ENCODE measurements at places on chromosomes 7 and 10.

GRCh38 chr10:101028446-101029337, 2.2 kb downstream of the PDZD7 start:
- DNase-seq = no peak

DNA sequence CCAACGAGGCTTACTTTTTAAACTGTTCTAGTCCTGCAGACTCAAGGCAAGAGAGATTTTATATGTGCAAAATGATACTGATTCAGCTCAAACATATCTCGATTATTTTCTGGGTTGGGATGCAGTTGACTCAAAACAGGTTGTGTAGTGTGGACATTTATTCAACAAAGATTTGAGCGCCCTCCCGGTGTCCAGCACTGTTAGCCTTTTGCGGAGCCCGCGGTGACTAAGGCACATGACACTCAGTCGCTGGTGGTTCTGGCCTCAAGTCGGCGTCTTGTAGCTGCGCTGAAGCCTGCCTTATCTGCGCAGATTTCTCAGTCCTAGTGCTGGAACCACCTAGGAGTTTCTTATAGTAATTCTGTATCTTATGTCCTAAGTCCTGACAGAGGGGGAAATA, 938 bp upstream of the CADPS2 start:
- DNase-seq = peak; percentile 36

- no peak for DNase-seq
These were observed 9.7 kb downstream of the FHIP2A start for GRCh38 chr10:114831186-114831867.

DNA sequence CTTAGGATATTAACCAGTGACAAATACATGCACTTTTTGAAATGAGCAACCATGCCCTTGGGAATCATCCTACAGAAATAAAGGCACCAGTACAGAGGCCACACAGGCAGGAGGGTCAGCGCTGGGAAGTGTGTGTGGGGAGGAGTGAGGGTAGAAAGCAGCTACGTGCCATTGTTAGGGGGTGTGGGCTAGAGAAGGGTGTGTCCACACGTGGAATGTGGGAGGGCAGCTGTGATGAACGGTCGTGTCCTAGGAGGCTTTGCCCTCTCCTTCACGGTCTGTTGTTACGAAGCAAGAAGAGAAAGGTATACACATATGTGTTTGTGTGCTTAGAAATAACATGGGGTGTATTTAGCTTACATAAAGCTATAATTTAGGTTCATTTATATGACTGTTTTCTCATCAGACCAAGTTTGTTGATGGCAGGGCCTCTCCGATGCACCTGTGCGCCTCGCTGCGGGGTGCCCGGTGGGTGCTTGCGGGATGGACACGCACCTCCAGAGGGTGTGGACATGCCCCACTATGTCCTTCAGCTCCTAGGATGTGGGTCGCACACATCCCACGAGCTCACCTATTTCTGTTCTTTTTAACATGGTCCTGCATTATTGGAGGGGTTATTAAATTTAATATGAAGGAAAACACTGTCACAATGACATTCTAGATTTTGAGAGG, 16.9 kb upstream of the GET4 start:
- no peak for DNase-seq

GRCh38 chr10:110764793-110765512, 106.8 kb upstream of the PDCD4 start:
- no peak for DNase-seq

GRCh38 chr7:3497796-3498195, 196.7 kb downstream of the SDK1 start:
- DNase-seq = no peak

DNA sequence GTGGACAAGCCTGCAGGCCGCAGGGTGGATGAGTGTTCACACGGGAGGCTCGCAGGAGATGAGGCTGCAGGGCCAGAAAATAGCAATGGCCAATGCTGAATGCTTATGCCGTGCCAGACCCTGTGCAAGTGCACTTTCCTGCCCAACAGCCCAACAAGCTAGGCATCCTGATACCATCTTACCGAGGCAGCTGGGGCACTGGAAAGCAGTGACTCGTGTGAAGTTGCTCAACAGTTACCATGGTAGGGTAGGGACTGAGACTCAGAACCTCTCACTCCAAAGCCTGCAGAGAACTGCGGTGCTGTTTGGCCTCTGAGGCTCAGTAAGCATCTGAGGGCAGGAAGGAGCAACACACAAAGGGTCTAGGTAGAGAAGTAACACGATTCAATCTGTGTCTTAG, 43.7 kb downstream of the JAZF1 start:
- DNase-seq = no peak

DNA sequence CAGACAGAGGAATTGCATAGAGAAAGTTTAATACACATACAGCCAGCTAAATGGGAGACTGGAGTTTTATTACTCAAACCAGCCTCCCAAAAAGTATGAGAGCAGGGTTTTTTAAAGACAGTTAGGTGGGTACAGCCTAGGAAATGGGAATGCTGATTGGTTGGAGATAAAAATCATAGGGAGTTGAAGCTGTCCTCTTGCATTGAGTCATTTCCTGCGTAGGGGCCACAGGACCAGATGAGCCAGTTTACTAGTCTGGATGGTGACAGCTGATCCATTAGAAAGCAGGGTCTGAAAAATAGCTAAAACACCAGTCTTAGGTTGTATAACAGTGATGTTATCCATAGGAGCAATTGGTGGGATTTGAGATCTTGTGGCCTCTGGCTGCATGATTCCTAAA, 76.1 kb upstream of the POM121L12 start:
- no peak for DNase-seq

DNA sequence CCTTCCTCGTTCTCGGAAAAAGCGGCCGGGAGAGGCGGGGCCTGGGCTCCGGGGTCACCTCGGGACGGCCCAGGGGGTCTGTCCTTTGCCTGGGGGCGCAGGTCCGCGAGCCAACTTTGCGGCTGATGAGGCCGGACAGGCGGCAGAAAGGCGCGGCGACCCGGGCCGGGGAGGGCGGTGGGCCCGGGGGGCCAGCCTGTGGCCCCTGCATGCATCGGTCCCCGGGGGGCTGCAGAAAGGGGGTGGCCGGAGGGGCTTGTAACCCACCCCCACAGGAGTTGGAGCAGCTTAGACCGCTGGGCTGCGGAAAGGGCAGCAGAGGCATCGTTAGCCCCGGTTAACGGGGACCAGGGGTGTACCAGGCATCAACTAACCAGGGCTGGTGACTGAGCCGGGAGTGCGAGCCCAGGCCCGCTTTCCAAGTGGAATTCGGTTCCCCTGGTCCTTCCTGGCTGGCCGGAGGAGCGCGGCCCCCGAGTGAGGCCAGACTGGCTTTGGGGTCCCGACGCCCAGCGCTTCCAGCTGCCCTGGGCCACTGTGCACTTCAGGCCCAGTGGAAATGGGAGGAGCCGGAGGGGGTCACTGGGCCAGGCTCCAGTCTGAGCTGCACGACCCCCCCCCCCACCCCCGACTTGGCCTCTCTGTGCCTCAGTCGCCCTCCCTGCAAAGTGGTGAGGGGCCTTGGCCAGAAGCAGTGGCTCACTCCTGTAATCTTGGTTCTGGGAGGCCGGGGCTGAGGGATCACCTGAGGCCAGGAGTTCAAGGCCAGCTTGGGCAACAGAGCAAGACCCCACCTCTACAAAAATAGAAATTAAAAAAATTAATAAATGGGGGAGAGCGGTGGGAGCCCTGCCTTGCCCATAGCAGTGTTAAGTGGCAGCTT, 919 bp downstream of the SLC29A4 start:
- no peak for DNase-seq

- peak; percentile 37 for DNase-seq
These were observed 1.5 kb downstream of the IPMK start for GRCh38 chr10:58266003-58266825.

Data from midbrain (tissue), 1 donor.